ENCODE measurements at places on chromosomes 1 and 21.
A peak's percentile ranks its signal among the peaks of the same experiment; 100 is the strongest.

DNA sequence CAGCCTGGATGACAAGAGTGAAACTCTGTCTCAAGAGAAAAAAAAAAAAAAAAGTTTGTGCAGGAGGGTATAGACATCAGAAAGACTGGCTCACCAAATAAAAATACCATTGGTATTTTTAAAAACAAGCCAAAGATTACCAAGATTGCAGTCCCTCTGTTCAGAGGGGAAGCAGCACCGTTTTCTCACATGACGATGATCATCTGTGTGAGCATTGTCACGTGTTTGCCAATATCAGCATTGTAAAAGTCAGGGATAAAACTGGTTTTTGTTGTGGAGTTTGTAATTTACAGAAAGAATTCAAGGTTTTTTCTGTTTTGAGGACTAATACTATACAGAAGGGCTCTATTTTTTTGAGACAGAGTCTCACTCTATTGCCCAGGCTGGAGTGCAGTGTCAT is 26.5 kb downstream of the ZNF362 start:
- DNase-seq: no peak

- DNase-seq: no peak
These were observed 1270.8 kb downstream of the MRPL39 start for GRCh38 chr21:24336491-24336890.

GRCh38 chr21:29267666-29268065 is 31.1 kb upstream of the BACH1 start:
- no peak for DNase-seq

DNA sequence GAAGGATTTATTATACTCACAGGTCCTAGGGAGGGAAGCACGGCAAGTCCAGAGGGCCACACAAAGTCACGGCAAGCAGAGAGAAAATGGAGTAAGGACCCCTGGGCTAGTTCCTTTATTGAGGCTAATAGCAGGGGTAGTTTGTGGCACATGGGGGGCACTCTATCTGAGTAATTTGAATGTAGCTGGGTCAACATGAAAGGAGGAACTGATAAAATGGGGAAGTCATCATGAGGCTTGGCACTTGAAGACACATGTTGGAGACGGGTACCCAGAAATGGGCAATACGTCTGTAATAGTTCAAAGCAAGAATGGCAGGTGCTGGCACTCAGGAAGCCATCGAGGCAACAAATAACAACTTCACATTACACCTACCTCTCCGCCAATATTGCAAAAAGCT is 1136.4 kb downstream of the MRPL39 start:
- DNase-seq: no peak

- DNase-seq: no peak
These were observed 348.8 kb downstream of the KIF26B start for GRCh38 chr1:245503548-245503947.

DNA sequence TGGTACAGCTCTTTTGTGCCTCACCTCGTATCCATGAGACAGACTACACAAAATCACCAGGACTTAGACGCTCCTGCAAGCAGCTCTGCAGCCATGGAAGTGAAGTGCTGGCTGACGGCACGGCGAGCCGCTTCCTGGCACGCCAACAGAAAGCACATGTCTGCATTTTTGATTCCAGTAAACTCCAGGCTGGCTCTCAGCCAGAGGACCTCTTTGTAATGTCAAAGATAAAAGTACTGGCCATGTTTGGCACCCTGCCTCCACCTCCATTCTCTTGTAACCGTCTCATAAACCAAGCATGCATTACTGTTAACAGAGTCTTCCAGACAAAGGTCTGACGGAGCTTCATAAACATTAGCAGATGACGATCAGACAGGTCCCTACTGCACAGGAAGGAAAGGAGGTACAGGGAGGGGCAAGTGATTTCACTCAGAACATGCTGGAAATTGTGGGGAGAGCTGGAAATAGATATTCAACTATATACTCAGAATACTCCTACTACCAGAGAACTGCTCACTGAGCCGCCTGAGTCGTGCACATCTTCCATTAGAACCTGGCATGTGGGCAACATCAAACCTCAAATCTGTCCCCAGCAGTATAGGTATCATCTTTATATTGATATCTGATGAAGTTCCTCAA is 632.0 kb downstream of the SMYD3 start:
- peak; percentile 88 for DNase-seq

GRCh38 chr1:161038523-161039153 is at the start of gene TSTD1:
Gene TSTD1 (minus strand): TSS chr1:161038964. CDS start chr1:161038889, 75 bp downstream.
- DNase-seq: peak; percentile 76

DNA sequence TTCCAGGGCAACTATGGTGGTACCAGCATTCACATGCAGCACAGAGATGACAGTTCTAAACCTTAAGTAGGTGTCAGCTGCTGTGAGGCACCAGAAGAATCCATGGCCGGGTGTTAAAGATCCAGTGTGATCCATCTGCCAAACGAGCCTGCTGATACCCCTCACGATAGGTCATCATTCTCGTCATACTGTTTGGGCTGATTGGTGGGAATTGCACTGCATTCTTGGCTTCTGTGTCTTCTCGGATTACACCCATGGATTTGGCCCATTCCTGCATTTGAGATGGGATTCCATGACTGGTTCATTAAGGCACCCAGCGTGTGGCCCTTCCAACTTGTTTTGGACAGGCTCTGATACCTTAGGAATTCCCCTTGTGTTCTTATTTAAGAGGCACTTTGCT is 55.2 kb downstream of the ST6GALNAC3 start:
- no peak for DNase-seq

- DNase-seq: no peak
These were observed 319.8 kb upstream of the C1orf174 start for GRCh38 chr1:4219826-4220225.

DNA sequence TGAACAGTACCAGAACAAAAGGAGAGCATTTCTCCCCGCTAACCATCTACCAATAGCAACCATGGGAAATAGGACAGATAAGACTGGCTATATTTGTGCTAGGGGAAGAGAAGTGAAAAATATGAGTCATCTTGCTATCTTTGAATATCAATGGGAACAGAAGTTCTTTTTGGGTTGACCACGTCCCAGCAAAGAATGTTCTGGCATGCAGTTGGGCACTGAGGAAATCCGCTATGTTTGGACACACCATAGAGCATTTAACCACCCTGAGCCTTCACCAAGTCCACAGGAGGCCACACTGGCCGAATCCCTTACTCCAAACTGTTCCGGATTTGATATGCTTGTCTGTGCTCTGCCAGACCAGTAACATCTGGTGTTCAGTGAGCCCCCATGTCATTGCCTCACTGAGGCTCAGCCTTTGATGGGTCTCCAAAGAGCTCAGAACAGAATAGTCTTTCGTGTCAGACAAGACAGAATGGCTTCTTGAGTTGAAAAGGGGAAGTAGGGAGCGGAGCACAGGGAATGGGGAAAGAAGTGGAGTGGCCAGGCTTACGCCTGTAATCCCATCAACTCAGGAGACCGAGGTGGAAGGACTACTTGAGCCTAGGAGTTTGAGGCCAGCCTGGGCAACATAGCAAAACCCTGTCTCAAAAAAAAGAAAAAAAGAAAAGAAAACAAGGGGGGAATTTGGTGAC is 81.4 kb downstream of the SMYD2 start:
- no peak for DNase-seq

- no peak for DNase-seq
These were observed 170.8 kb upstream of the SAMSN1 start for GRCh38 chr21:14716761-14717396.

DNA sequence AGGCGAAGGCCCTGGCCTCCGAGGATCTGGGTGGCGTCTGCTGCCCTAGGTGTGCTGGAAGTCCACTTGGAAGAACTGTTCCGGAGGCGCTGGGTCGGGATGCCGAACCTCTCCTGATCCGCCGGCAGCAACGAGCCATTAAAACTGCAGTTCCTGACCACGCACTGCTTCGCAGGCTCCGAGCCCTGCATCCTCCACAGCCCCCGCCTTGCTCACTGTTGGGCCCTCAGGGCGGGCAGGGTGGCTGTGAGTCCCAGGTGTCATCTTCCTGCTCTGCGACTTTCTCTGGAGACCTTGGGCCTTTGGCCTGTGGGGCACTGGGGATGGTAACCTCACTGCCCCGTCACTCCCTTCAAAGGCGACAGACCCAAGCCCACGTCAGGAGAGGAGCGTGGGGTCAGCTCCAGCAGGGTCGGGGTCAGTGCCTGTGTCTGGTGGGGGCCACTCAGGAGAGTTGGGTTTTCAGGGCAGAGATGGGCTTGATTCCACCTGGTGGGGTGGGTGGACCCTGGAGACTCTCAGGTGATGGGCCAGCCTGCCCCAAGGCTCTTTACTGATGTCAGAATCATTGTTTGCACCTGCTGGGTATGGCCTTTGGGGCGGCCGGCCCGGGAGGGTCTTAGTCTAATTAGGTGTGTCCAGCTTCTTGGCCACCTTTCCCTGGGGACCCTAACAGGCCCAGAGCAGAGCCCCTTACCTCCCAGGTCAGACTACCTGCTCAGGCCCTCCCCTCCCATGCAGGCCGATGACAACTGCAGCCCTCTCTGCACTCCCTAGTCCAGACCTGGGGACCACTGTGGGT is 3.1 kb downstream of the PRXL2B start:
- no peak for DNase-seq

GRCh38 chr1:151145304-151146071 is 943 bp downstream of the SEMA6C start:
- DNase-seq: peak; percentile 35

DNA sequence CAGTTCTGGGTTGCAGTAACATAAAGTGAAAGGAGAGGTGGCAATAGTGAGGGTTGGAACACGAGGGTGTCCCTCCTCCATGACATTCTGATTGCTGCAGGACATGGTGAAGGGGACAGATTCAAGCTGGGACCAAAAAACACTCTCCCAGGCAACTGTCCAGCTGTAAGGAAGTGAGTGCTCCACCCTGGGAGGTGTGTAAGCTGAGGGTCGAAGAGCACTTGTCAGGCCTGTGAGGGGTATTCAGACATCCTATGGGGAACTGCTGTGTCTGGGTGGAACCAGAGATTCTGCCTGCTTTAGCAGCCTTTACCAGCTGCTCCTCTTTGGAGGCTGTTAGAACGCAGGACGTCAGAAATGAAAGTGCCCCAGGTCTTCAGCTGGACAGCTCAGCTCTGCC is 212.1 kb downstream of the TRABD2B start:
- DNase-seq: no peak

- no peak for DNase-seq
These were observed 3.7 kb upstream of the SLC19A1 start for GRCh38 chr21:45545691-45546531.

GRCh38 chr21:41086569-41086968 is 81.4 kb upstream of the BACE2 start:
- no peak for DNase-seq

DNA sequence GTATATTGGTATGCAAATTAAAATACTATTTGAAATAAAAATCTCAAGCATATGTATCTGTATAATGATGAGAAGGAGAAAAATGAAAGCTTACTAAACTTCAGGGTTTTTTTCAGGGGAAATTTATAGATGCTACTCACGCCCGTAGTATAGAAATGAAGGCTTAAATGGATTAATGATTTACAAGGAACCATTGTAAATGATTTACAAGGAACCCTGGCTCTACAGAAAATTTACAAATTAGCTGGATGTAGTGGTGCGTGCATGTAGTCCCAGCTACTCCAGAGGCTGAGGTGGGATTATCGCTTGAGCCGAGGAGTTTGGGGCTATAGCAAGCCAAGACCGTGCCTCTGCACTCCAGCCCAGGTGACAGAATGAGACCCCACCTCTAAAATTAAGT is 150.5 kb downstream of the PCBP3 start:
- no peak for DNase-seq

DNA sequence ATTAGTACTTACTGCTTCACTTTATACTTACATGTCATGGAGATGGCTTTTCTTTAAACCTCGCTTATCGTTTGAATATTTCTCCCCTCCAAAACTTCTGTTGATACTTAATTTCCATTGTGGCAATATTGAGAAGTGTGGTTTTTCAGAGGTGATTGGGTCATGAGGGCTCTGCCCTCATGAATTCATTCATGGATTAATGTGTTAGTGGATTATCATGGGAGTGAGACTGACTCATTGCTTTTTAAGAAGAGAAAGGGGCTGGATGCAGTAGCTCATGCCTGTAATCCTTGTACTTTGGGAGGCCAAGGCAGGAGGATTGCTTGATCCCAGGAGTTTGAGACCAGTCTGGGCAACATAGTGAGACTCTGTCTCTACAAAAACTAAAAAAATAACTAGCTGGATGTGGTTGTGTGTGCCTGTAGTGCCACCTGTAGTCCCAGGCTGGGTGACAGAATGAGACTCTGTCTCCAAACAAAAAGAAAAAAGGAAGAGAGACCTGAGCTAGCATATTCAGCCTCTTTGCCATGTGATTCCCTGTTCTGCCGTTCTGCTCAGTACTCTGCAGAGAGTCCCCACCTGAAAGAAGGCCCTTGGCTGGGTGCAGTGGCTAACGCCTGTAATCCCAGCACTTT is 30.2 kb downstream of the RABGAP1L start:
- DNase-seq: no peak

GRCh38 chr1:157878059-157878458 is 36.5 kb upstream of the CD5L start:
- DNase-seq: no peak

DNA sequence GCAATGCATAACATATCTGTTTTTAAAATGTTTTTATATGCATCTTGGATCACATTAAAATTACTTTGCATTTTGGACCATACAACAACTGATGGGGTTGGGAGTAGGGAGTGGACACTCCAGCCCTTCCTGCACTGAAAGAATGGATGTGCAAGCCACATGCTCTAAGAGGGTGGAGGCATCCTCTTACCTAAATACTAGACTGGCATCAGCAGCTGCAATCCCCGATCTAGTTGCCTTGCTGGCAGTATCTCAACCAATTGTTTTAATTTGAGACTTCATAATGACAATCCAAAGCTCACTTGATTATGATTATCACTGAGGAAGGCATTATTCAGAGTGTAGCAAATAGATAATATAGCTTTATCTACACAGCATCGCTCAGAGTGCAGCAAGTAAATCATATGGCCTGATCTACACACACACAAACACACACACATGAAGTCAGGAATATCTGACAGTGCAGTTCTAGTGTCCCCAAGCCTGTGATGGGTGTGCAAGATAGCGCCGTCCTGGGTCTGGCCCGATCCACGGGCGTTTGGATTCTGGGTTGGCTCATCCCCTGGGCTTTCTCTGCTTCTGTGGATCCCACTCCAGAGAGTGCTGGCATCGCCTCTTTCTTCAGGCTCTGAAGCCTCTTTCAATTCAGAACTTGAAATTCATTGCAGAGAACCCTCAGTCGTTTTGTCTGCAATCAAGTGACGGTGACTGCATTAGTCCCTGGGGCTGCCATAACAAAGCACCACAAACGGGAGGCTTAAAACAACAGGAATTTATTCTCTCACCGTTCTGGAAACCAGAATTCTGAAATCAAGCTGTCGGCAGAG is 181.3 kb downstream of the ETS2 start:
- no peak for DNase-seq

GRCh38 chr1:151988405-151988923 is 5.2 kb downstream of the S100A10 start:
- DNase-seq: no peak

GRCh38 chr21:38444691-38445090 is 53.6 kb downstream of the ERG start:
- DNase-seq: no peak

Measured in DMS79 (cell line).